Muscle of back (tissue), 13 donors: ENCODE measurements at places on chromosomes 4 and X.

- DNase-seq = no peak
Observed at GRCh38 chrX:134931550-134931949, 59.2 kb upstream of the SMIM10 start.

GRCh38 chrX:51743179-51743957, at the start of gene GSPT2:
Gene GSPT2, plus strand, starts transcription at chrX:51743442. Its CDS starts 185 bp downstream, at chrX:51743627.
- DNase-seq = peak; percentile 65

DNA sequence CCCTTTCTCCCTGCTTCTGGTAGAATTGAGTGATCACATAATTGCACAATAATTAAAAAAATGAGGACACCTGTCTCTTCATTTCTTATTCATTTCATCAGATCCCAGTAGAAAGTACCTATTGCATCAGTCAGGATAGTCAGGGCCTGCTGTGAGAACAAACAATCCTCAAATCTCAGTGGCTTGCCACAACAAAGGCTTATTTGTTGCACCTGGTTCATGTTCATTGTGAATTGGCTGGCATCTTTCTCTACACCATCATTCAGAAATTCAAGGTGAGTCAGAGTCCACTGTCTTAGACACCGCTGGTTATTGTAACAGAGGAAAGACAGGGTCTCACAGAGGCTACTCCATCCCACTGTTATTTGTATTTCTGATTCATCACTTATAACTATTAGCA, 409.8 kb downstream of the STIM2 start:
- no peak for DNase-seq

GRCh38 chrX:27679281-27679680, 89.1 kb downstream of the DCAF8L2 start:
- DNase-seq = no peak

GRCh38 chrX:12673487-12673886, 117.7 kb upstream of the PRPS2 start:
- no peak for DNase-seq

GRCh38 chr4:94160774-94161173, 46.9 kb upstream of the SMARCAD1 start:
- no peak for DNase-seq

DNA sequence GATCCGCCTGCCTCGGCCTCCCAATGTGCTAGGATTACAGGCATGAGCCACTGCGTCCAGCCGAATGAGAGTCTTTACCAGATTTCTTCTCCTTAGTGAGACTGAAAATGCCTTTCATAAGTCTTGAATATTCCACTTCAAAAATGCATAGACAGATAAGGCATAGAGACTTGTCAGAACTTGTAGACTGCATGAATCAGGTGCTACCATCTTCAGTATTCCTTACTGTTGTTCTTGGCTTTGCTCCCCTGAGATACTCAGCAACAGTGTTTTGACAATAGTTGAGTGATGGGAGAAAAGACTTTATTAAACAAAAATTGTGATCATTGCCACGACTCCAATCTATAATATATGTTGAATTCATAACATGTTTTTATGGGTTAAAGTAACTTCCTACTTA, 11.0 kb downstream of the TKTL2 start:
- no peak for DNase-seq

- peak; percentile 85 for DNase-seq
Observed at GRCh38 chrX:14476205-14476604, 53.1 kb upstream of the GLRA2 start.
